CD4-positive, alpha-beta T cell treated with Interleukin-2 at 100 ng/mL for 4 hours (primary cell): ENCODE measurements at places on chromosomes 7 and 10.

- no peak for DNase-seq
Observed at GRCh38 chr7:155785536-155785935, 26.7 kb downstream of the SHH start.

GRCh38 chr7:131040467-131040932 is 287.2 kb upstream of the MKLN1 start:
- DNase-seq, result peak; percentile 73

GRCh38 chr10:69629897-69630650 is at the start of gene FAM241B:
TSS of gene FAM241B (plus strand) at chr10:69630247. CDS start at chr10:69631744, 1,497 bp downstream.
- DNase-seq, result peak; percentile 75

- DNase-seq, result no peak
Observed at GRCh38 chr7:104156842-104157277, 51.0 kb downstream of the ORC5 start.

DNA sequence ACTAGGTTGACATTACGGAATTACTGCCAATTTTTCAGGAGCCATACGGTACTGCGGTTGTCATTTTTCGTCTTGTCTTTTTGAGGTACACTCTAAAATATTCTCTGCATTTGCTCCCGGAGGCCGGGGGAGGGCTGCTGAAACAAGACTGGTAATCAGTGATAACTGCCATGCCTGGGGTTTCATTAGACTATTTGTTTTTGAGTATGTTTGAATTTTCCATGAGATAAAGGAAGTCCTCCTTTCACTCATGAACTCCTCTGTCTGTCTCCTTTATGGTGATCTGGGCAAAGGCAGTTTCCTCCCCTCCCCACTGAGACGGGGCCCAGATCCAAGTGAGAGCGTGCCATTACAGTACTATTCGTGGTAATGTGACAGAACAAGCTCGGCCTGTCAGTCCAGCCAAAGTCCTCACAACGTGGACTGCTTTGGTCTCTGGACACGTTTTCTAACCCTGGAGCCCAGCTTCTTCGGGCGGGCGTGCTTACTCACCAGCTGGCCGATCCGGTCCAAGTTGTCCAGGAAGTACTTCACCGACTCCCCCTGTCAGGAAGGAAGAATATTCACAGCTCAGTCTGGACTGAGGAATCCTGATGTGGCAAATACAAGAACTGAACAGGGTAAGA is 45.1 kb downstream of the AMZ1 start:
- DNase-seq, result no peak

- DNase-seq, result no peak
Observed at GRCh38 chr7:78111386-78111785, 312.8 kb downstream of the PHTF2 start.

- no peak for DNase-seq
Observed at GRCh38 chr7:139131601-139132041, 22.1 kb upstream of the ZC3HAV1 start.

DNA sequence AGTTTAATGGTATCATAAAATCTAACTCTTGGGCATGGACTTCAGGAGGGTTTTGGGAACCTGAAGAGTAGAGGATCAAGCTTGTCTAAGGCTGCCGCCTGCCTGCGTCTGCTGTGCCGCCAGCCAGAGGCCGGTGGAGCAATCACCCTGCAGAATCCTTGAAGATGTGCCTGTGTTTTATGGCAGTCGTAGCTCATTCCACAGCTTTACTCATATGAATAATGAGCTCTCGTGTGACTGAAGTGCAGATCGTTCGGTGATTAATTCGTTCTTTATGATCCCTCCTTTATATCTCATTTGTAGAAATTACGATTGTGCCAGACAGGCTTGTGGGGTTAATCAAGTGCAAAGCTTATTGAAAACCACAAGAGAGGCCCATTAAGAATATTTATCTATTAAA is 100.8 kb downstream of the ACTR3B start:
- DNase-seq, result no peak

GRCh38 chr7:102115181-102115580 is 171.5 kb upstream of the SH2B2 start:
- DNase-seq, result no peak

GRCh38 chr10:96833220-96834001 is 1.3 kb downstream of the LCOR start:
- no peak for DNase-seq

GRCh38 chr7:102974366-102975236 is 61.8 kb downstream of the LRRC17 start:
- DNase-seq, result no peak

GRCh38 chr7:132226046-132226956 is 350.0 kb downstream of the PLXNA4 start:
- no peak for DNase-seq

- DNase-seq, result no peak
Observed at GRCh38 chr7:49639808-49640207, 133.6 kb upstream of the VWC2 start.

GRCh38 chr7:47407821-47408674 is 173.9 kb downstream of the TNS3 start:
- DNase-seq, result no peak

- no peak for DNase-seq
Observed at GRCh38 chr7:119228482-119228881, 1004.0 kb downstream of the ANKRD7 start.

GRCh38 chr10:70827086-70827757 is 11.5 kb downstream of the SGPL1 start:
- no peak for DNase-seq

DNA sequence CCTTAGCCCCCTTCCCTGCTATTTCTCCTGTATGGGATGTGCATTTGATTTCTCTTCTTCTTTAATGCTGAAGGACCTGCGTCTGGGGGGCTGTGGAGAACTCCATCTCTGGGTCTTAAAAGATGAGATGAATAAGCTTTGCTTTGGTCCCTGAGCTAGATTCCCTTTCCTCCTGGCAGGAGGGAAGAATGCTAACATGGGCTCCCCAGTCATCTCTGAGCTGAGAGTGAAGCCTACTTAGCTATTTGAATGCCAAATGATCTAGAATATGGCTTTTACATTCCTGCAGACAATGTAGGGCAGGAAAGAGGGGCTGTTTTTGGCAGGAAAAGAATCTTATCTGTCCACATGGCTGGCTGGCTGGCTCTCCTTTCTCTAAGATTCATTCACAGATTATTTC is 62.6 kb upstream of the EFCAB10 start:
- DNase-seq, result no peak

DNA sequence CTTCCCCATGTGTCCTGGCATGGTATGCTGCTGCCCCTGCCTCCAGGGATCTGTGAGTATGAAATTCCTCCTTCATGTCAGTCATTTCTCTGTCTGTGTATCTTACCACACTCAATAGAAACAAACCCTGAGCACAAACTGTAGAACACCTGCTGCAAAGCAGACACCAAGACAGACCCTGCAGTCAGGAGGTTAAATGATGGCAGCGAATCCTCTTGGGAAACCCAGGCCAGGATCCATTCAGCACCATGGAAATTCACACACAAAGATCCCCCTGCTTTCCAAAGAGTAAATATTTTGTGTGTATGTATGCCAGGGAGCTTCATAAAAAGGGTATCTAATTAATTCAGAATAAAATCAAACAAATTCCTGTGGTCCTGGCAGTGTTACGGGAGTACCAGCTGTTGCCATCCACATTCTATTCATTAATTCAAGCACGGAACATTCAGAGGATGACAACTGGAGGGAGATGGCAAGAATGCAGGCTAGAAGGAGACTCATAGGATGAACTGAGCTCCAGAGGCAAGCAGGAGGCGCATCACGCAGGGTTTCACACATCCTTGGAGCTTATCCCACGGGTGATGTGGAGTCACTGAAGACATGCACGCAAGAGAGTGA is 14.8 kb downstream of the ITIH5 start:
- no peak for DNase-seq

DNA sequence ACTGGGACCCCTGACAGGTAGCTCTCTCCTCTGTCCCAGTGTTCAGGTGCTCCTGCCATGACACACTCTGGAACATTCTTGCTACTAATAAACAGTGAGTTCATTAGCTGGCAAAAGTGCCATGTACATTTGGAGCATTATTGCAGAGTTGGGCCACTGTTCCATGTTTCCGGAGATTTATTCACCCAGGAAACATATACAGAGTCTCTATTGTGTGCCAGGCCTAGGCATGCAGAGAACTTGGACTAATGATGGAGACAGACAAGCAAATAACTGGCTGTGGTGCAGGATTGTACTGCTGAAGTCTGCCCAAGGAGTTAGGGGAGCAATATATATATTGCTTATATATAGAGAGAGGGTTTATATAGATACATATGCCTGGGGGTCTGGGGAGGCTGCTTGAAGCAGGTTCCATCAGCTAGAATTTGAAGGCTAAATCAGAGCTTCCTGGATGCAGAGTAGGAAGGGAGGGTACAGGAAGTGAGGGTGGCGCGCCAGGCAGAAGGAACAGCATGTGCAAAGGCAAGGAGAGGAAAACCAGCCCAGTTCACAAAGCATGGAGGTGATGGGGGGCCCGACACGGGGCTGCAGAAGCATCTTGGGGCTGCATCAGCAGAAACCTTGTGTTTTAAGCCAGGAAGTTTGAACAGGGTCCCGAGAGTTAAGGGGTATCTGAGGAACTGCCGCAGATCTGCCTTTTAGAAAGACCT is 22.7 kb upstream of the EEPD1 start:
- no peak for DNase-seq

DNA sequence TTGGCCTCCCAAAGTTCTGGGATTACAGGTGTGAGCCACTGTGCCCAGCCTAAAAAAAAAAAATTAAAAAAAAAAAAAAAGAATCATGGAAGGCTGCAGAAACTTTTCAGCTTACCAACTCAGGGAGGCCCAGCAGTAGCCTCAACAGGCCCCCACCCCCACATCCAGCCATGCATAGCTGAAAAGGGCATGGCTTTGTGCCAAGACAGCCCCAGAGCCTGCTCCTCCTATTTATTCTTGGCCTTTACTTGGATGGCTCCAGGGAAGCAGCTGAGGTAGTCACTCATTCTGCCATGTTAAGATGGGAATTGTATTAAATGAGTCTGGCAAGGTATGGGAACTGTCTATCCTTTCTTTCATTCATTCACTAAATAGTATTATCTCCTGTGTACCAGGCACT is 13.7 kb upstream of the CNNM2 start:
- DNase-seq, result no peak

DNA sequence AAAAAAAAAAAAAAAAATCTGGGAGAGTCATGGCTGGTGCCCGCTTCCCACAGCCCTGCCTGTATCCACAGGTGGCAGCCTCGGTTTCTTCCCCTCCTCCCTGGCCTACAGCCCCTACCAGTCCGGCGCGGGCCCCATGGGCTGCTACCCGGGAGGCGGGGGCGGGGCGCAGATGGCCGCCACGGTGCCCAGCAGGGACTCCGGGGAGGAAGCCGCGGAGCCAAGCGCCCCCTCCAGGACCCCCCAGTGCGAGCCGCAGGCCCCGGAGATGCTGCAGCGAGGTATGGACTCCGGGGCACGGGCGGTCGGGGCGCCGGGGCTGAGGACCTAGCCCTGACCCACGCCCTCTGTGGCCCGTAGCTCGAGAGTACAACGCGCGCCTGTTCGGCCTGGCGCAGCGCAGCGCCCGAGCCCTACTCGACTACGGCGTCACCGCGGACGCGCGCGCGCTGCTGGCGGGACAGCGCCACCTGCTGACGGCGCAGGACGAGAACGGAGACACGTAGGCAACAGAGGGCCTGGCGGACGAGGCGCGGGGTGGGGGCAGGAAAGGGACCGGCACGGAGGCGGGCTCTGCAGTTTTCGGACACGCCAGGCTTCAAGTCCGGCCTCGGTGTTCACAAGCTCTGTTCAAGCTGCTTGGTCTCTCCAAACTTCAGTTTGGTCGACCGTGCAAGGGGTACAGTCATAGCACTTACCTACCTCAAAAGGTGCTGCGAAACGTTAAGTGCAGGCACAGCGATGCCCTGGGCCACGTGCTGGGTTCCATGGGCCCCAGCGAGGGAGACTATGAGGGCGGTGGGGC is 3.9 kb downstream of the NFKB2 start:
- peak; percentile 90 for DNase-seq

- DNase-seq, result no peak
Observed at GRCh38 chr10:99487125-99487807, 45.5 kb upstream of the NKX2-3 start.

DNA sequence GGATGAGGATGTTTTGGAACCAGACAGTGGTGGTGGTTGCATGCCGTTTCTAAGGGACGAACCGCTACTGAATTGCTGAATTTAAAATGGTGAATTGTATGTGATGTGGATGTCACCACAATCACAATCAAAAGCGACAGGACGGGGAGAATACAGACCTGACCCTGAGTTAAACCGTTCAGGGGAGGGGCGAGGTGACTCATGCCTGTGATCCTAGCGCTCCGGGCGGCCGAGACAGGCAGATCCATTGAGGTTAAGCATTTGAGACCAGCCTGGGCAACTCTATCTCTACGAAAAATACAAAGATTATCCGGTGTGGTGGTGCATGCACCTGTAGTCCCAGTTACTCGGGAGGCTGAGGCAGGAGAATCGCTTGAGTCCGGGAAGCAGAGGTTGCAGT is 46.4 kb downstream of the UNCX start:
- DNase-seq, result no peak

DNA sequence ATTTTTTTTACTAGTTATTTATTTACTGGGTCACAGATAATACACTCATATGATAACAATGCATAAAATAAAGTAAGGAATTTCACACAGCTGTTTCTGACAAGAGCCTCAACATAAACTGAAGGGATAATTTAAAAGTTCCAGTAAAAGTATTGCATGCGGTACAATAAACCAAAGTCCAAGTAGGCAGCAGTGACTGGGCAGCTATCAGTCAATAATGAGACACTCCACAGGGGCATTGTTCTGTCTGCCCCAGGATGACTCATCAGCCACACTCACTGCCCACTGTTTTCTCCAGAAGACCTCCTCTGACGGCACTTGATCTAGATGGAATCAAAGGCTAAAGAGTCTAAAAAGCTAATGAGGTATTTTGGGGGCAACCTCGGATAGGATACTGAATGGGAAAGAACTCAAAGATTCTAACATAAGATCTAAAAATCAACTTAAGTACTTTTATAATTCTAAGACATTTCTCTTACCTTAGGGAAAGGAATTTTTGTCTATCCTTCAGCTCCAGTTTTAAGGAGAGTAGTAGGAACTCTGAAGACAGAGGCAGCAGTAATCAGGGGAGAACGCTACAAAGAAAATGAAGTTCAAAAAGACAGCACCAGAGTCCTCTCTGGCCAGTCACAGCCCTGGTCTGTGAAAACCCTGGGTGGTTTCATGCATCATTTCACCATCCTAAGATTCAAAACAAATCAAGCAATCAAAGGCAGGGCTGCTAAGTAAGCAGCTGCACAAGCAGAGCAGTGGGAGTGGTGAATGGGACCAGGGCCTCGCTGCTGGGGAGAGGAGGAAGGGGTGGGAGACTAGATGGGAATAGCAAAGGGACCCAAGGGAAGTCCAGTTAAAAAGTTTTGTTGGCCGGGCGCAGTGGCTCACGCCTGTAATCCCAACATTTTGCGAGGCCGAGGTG is 175.1 kb downstream of the AVL9 start:
- DNase-seq, result no peak

- DNase-seq, result no peak
Observed at GRCh38 chr10:112773783-112774182, 176.3 kb upstream of the TCF7L2 start.

GRCh38 chr7:133601617-133602016 is 348.7 kb downstream of the EXOC4 start:
- no peak for DNase-seq

- DNase-seq, result no peak
Observed at GRCh38 chr7:3504384-3504783, 203.3 kb downstream of the SDK1 start.

GRCh38 chr7:83362871-83363550 is 200.3 kb upstream of the PCLO start:
- no peak for DNase-seq
